Osteocyte (in vitro differentiated cells): ENCODE measurements at places on chromosomes 12 and 14. TPM values are rescaled to one million over a fixed set of nuclear protein-coding genes. Genes with fewer than 3 reads are reported as not detected.

- H3K36me3 ChIP-seq = peaks cover 26% of the 10 kb centered on the region
- H3K4me3 ChIP-seq = no peak overlapping the region
- H3K27ac ChIP-seq = peak overlapping the region; percentile 56
- H3K27me3 ChIP-seq = no peaks in the 10 kb centered on the region
- no peak for DNase-seq
- peaks cover 17% of the 10 kb centered on the region for H3K4me1 ChIP-seq
Observed at GRCh38 chr12:124361074-124361970, 66.4 kb downstream of the RFLNA start.

FLRT2 gene
- total RNA-seq = 168 and 181 TPM in 2 replicates

DNA sequence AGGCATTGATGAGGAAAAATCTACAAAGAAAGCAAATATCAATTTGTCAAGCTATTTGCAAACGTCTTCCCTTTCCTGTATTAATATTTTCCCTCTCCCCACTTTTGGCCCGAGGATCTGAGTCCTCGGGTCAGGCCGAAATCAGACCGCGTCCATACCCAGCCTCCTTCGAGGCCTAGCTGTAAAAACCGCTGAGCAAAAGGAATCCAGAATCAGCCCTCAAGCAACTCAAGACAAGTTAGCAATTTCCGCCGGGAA lies 353 bp upstream of the MAPK1IP1L start:
- peaks cover 29% of the 10 kb centered on the region for H3K4me1 ChIP-seq
- H3K27ac ChIP-seq = peak overlapping the region; percentile 100
- DNase-seq = no peak
- no peaks in the 10 kb centered on the region for H3K27me3 ChIP-seq
- peaks cover 15% of the 10 kb centered on the region for H3K36me3 ChIP-seq

- no peak overlapping the region for H3K27ac ChIP-seq
- no peak overlapping the region for H3K4me3 ChIP-seq
- no peak for DNase-seq
Observed at GRCh38 chr14:97878206-97878605, 1081.0 kb downstream of the VRK1 start.

DNA sequence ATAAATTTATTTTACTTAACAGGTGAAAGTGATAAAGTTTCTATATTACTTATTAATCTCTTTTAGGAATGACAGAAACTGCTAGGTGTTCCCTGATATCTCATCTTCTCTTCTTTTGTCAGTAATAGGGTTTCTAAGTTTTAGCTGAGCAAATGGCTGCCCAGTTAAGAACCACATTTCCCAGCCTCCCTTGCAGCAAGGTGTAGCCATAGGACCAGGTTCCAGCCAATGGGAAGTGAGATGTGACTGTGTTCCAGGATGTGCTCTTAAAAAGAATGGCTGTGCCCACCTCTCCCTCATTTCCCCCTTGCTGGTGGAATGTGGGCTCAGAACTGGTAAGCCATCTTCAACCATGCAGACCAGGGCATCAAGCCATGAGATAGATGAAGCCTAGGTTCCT lies 165.6 kb downstream of the HELB start:
- H3K27ac ChIP-seq = no peak overlapping the region
- no peaks in the 10 kb centered on the region for H3K4me1 ChIP-seq
- no peak overlapping the region for H3K4me3 ChIP-seq
- no peak for DNase-seq
- peaks cover 11% of the 10 kb centered on the region for H3K27me3 ChIP-seq

DNA sequence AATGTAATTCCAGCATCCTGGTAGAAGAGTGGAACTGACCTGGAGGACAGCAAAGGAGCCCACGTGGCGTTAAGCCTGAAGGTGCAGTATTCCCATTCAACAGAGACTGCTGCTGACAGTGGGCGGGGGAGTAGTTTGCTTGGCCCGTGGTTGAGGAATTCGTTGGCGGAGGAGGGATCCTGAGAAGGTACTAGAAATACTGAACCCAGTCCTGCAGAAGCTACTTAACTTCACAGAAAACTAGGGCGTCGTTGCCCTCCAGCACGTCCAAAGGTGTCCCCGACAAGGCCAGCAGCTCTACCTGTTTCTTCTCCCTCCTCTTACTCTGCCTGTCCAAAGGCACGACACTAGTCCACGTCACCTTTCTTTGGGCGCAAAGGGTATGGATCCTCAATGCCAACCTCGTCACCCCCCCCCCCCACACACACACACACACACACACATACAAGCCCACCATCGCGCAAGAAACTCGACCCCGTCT lies 303 bp downstream of the PUS7L start:
- peak overlapping the region; percentile 85 for H3K4me3 ChIP-seq
- H3K27me3 ChIP-seq = peaks cover 3% of the 10 kb centered on the region
- no peak for DNase-seq
- peaks cover 9% of the 10 kb centered on the region for H3K36me3 ChIP-seq
- peak overlapping the region; percentile 93 for H3K27ac ChIP-seq

KIF5A gene
- 0.43 and 0.73 TPM in 2 replicates for total RNA-seq

- DNase-seq = no peak
- no peak overlapping the region for H3K27ac ChIP-seq
- H3K27me3 ChIP-seq = peaks cover 18% of the 10 kb centered on the region
- H3K4me1 ChIP-seq = peaks cover 2% of the 10 kb centered on the region
Observed at GRCh38 chr14:34325493-34325892, 136.5 kb downstream of the SPTSSA start.

BMP4 gene
- total RNA-seq = 6.9 and 7.3 TPM in 2 replicates

DNA sequence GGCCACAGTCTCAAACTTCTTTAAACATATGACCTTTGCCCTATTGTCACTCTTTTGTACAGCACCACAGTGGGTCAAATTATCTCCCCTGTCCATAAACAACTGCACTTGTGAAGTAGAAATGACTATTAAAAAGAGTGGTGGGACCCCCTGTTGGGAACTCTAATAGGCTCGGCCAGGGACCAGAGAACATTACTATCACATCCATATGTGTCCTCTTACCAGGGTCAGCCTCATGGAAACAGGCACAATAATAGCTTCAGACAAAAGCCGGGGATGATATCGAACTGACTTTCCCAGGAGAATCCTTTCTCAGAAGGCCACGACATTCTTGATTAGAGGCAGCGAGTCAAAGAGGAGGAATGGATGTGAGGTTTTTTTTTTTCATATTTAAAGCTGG lies 96.6 kb downstream of the NKX2-1 start:
- no peak overlapping the region for H3K27ac ChIP-seq
- no peak overlapping the region for H3K4me3 ChIP-seq
- H3K36me3 ChIP-seq = no peaks in the 10 kb centered on the region
- H3K4me1 ChIP-seq = no peaks in the 10 kb centered on the region
- DNase-seq = no peak

DNA sequence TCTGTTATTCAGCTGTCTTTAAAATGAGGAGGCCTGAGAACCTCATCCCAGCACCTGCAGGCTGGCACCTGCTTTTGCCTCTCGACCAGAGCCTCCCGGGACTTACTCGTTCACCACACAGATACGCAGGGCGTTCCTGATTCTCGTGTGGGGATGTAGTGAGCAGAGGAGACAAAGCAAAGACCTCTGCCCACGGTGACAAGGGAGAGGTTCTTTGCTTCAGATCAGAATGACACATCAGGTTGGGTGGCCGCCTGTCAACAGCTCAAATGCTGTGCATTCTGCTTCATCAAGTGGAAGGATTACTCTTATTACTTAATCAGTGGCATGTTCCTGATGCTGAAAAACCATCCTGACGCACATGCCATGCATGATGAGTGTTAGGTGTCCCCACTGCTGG lies 24.4 kb downstream of the DEGS2 start:
- no peak for DNase-seq
- H3K27ac ChIP-seq = no peak overlapping the region
- no peak overlapping the region for H3K4me3 ChIP-seq
- H3K36me3 ChIP-seq = peaks cover 32% of the 10 kb centered on the region
- no peaks in the 10 kb centered on the region for H3K27me3 ChIP-seq

PLA2G1B gene
- 0.67 and 1.2 TPM in 2 replicates for total RNA-seq

DNA sequence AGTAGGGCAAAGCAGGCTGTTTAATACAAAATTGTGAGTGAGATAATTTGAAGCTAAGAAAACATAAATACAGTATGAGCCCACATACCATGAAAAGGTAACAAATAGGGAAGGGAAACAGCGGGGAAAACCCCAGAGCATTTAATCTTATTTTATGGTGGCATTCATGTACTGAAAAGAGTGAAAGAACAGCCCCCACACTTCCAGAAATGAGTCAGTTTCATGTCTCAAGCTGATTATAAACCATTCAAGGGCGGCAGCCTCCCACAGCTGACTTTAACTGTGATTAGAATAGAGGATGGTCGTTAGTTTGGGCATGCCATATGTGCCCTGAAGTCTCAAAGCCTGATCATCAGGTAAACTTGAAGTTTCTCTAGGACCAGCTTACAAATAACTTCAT lies 64.5 kb downstream of the FOXG1 start:
- H3K27ac ChIP-seq = no peak overlapping the region
- peaks cover 8% of the 10 kb centered on the region for H3K27me3 ChIP-seq
- H3K4me1 ChIP-seq = no peaks in the 10 kb centered on the region
- DNase-seq = no peak

DNA sequence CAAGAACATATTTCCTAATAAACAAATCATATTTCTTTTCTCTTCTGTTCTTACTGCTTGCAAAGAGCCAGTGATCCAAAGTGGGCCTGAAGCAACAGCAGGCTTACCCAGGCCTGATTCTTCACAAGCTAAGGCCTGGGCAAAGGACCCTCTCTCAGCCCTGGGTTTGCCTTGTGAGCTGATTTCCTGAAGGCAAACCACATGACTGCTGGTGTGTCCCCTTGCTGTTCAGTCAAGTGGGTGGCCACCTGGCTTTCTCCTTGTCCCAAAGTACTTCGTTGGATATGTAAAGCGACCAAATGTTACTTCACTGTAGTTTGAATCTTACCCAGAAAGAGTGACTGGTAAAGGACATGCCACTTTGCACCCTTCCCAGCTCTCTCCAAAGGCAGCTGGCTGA lies 392.9 kb downstream of the ZFP36L1 start:
- H3K4me3 ChIP-seq = no peak overlapping the region
- DNase-seq = no peak
- peaks cover 75% of the 10 kb centered on the region for H3K4me1 ChIP-seq
- peak overlapping the region; percentile 68 for H3K27ac ChIP-seq
- no peaks in the 10 kb centered on the region for H3K27me3 ChIP-seq
